NCI-H187 treated with DMSO at 0.1 percent for 48 hours (cell line): ENCODE measurements at places on chromosomes 7 and 10.

GRCh38 chr7:112104120-112104519, 102.1 kb downstream of the DOCK4 start:
- no peak for DNase-seq

DNA sequence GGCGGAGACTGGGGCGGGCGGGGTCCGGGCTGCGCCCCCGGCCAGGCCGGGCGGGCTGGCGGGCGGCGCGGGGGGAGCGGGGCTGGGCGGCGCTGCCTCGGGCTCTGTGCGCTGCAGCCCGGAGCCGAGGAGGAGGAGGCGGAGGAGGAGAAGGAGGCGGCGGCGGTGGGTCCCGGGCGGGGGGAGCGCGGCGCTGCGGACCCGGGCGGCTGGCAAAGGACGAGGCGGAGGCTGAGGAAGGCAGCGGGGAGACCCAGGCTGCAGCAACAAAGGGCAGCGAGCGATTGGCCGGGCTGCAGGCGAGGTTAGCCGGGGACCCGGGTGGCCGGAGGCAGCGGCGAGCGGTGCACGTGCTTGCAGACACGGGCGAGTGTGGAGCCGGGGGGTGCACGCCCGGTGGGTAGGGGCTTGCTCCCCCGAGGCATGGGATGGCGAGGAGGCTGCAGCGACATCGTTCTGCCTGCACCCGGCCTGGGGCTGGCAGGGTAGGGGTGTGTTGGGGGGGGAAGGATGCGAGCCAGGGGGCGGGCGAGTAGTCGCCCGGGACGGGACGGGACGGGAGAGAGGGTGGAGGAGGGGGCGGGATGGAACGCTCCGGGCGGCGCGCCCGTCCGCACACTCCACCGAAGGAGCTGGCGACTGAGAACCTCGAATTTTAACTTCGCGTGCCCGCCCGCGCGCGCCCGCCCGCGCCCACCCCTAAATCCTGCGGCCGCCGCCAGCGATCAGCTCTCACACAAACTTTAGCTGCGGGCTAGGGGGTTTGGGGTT, 844 bp upstream of the KAT6B start:
- DNase-seq = no peak

GRCh38 chr10:86798611-86799010, 42.2 kb downstream of the BMPR1A start:
- DNase-seq = no peak

GRCh38 chr10:59724098-59724938, 14.7 kb upstream of the SLC16A9 start:
- no peak for DNase-seq

GRCh38 chr10:52446391-52446790, 132.3 kb downstream of the DKK1 start:
- DNase-seq = no peak

- DNase-seq = no peak
Observed at GRCh38 chr7:51428217-51428887, 111.7 kb upstream of the COBL start.

- DNase-seq = no peak
Observed at GRCh38 chr10:43843321-43844101, 194.8 kb upstream of the ZNF32 start.

GRCh38 chr10:37495415-37495814, 362.0 kb downstream of the ZNF248 start:
- no peak for DNase-seq

DNA sequence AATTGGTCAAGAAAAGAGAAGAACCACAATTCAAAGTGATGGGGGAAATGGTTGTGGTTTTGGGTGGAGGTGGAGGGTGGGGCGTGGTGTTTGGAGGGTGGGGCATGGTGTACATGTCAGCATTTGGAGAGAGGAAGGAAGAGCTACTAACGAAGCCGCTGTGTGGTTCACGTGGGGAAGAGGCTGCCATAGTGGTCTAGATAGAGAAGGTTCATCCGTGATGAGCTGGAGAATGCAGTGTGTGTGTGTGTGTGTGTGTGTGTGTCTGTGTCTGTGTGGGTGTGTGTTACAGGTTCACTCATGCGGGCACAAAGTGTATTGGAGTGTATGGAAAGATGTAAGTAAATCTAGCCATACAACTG, 6.1 kb upstream of the VCL start:
- DNase-seq = no peak

- DNase-seq = no peak
Observed at GRCh38 chr7:52472006-52472620, 563.3 kb upstream of the POM121L12 start.

- no peak for DNase-seq
Observed at GRCh38 chr7:95688931-95689495, 83.3 kb upstream of the DYNC1I1 start.

DNA sequence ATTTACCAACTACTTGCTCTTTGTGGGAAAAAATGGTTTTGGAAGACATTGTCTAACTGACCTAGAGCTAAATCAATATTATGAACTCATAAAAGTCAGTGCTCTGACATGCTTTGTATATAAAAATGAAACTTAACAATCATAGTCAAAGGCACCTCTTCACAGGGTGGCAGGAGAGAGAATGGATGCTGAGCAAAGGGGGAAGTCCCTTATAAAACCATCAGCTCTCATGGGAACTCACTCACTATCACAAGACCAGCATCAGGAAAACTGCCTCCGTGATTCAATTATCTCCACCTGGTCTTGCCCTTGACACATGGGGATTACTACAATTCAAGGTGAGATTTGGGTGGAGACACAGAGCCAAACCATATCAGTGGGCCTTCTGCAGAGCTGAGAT, 417.6 kb upstream of the AUTS2 start:
- no peak for DNase-seq

GRCh38 chr10:59577984-59578383, 131.7 kb downstream of the SLC16A9 start:
- no peak for DNase-seq
